ENCODE measurements at places on chromosomes 7 and 10. TPM values are rescaled to one million over a fixed set of nuclear protein-coding genes. Genes with fewer than 3 reads are reported as not detected.

Gene NKX1-2
- 0.25 TPM for total RNA-seq

Gene EMX2
- total RNA-seq = 1.6 TPM

Gene SPDYE2B
- total RNA-seq = not detected

Gene CPN1
- total RNA-seq = not detected
